Activated naive CD4-positive, alpha-beta T cell treated with anti-CD3 and anti-CD28 coated beads, Interleukin-2, amount 50 U/mL, for 72 hours (primary cell): ENCODE measurements at places on chromosomes 3 and 15. TPM values are rescaled to one million over a fixed set of nuclear protein-coding genes. Genes with fewer than 3 reads are reported as not detected.

The CORO2B gene
- total RNA-seq = not detected

The CACNA1D gene
- not detected for total RNA-seq

The CHRM5 gene
- total RNA-seq = not detected

The SAXO2 gene
- total RNA-seq = not detected

The PPP1R14D gene
- not detected for total RNA-seq

The GRIP2 gene
- total RNA-seq = not detected

- peak; percentile 24 for DNase-seq
Observed at GRCh38 chr3:128490915-128491690, 1.9 kb downstream of the GATA2 start.

DNA sequence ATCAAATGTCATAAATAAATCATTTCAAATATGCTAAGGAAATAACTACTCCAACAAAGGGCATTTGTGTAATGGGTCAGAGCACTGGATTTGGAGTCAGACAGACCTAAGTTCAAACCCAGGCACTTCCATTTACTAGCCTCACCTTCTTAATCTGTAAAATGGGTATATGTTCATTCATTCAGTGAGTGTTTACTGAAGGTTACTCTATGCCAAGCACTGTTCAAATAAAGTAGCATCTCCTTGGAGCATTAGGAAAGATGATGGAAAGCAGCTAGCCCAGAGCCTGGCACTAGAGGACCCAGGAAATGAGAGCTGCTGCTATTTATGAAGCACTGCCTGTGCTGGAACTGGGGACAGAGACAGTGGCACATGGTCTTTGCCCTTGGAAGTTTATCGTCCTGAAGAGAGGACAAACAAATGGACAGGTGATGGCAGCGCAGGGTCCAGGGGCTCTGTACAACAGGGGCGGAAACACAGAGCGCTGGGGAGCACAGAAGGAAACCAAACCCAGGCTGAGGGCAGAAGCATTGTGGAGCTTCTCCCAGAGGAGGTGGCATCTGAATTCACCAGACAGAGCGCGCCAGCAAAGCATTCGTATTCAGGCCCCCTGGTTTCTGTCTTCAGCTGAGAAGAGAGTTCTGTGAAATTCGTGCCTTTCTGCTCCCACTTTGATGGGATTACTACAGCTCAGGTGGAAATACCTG, 19.0 kb downstream of the TM4SF4 start:
- DNase-seq = no peak

- DNase-seq = no peak
Observed at GRCh38 chr15:78840661-78841375, 29.6 kb upstream of the ADAMTS7 start.
